Stimulated activated CD4-positive, alpha-beta T cell treated with anti-CD3 and anti-CD28 coated beads, Interleukin-15, amount 100 ng/mL, for 24 hours (primary cell): ENCODE measurements at places on chromosomes 5 and 9.

DNA sequence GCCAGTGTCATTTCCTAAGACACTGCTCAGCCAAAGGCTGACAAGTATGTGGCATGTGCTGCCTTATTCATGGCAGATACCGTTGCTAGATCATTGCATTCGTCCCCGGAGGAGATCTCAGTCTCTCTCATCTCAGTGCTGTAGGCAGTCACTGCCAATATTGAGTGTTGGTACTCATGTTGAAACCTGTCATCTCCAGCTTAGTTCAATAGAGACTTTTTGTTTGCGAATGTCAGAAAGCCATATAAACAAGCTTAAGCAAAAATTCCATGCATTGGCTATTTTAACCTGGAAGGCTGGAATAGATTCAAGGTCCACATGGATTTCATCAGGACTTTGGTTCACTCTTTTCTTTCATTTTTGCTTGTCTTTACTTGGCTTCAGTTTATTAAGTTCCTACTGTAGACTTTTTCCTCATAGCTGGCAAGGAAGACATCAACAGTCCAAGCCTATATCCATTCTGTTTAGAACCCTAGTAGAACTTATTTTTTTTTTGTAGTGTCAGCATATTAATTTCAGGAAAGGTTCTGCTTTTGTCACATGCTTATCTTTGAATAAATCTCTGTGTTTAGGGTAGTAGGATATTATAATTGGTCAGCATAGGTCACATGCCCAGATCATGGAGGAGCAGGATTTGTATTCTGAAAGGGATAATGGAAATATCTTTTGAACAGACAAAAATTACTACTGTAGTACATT is 66.8 kb downstream of the FCHO2 start:
- no peak for DNase-seq

- peak; percentile 34 for DNase-seq
Measured at GRCh38 chr5:172837640-172838039, 3.6 kb downstream of the ERGIC1 start.

DNA sequence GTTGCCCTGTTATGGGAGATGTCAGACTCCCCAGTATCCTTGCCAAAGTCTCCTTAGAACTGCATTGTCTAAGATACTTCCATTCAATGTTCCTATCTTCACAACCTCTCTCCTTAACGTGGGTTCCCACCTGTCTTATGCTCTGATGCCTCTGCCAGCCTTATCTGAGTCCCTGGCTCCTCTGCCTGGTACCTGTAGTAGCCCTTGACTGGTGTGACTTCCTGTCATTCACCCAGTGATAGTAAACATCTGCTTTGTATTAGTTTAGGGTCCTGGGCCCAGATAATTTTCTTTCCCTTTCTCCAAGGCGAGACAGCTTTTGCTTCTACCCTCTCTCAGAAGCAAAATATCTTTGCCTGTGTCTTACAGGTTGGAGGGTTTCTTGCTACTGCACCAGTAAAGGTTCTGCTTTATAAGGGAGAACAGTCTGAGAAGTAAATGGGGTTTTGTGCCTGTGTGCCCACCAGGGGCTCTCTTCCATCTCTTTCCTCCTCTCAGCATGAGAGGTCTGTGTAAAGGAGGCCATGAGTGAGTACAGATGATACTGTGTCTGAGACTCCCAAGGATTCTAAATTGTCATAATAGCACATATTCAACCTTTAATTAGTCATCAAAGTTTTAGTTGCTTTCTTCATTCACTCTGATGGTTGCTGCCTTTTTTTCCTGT is 220.8 kb downstream of the PRR16 start:
- no peak for DNase-seq

GRCh38 chr5:150000990-150001659 is 586 bp downstream of the HMGXB3 start:
- DNase-seq = peak; percentile 59

DNA sequence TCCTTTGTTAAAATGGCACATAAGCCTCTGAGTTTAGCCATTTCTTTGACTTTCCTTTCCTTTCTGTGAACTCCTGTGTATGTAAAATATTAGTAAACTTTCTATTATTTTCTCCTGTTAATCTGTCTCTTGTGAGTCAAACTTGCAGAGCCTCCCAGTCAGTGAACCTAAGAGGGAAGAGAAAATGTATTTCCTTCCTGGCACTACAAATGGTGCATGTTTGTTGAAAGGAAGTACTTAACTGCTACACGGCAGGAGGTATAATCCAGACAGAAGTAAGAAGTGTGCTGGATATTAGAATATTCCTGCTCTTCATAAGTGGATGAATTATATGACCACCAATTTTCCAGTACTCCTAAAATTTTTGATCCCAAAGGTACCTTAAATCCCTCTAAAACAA is 23.0 kb downstream of the CTSL start:
- no peak for DNase-seq

- no peak for DNase-seq
Measured at GRCh38 chr9:132062806-132063205, 16.9 kb downstream of the MED27 start.

- no peak for DNase-seq
Measured at GRCh38 chr9:79256691-79257213, 315.0 kb upstream of the TLE4 start.

DNA sequence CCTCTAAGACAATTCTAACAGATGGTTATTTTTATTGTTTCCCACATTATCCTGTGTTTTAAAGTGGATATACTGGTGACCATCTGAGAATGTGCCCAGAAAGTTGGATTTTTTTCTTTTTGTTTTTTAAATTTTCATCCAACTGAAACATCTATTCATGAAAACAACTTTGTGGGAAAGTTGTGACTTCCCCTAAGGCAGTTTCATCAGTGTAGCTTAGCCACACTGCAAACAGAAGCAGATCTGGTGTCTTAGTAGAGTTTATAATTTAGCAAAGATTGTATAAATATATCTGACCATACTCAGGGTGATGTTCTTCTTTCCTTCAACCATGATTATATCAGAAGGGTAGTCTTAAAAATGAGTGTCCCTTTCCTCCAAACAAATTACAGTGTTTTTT is 1241.3 kb downstream of the MAT2B start:
- DNase-seq = no peak

DNA sequence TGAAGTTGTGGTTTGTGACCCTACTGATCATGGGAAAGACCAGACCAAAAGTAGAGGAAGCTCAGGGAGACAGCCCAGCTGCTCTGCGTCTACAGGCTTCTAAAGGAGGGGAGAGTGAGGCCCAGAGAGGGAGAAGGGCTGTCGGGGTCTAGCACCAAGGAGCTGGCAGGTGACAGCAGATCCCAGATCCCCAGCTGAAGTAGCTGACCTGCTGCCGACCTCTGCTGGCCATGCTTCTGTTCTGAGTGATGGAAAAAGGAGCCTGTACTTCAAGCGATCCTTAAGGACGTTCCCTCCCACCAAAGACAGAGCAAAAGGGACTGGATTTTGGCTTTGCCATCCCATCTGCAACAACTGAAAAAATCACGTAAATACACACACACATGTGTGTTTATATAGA is 22.7 kb upstream of the QSOX2 start:
- DNase-seq = no peak

DNA sequence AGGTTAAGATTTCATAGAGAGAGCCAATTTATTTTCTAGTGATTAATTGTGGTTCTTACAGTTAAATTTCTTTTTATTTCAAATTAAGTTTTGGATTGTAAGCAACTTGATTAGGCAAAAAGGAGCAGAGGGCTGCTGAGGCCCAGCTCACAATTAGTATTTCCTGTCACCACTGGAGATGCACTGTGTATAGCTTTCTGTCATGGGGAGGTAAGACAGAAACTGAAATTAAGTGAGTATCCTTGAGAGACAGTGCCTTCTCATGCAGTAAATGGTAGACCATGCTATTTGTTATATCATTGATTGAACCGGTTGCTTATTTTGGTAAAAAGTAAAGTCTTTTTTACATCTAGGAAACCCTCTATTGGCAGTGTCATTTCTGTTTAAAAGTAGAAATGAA is 190.7 kb downstream of the CCDC171 start:
- no peak for DNase-seq

DNA sequence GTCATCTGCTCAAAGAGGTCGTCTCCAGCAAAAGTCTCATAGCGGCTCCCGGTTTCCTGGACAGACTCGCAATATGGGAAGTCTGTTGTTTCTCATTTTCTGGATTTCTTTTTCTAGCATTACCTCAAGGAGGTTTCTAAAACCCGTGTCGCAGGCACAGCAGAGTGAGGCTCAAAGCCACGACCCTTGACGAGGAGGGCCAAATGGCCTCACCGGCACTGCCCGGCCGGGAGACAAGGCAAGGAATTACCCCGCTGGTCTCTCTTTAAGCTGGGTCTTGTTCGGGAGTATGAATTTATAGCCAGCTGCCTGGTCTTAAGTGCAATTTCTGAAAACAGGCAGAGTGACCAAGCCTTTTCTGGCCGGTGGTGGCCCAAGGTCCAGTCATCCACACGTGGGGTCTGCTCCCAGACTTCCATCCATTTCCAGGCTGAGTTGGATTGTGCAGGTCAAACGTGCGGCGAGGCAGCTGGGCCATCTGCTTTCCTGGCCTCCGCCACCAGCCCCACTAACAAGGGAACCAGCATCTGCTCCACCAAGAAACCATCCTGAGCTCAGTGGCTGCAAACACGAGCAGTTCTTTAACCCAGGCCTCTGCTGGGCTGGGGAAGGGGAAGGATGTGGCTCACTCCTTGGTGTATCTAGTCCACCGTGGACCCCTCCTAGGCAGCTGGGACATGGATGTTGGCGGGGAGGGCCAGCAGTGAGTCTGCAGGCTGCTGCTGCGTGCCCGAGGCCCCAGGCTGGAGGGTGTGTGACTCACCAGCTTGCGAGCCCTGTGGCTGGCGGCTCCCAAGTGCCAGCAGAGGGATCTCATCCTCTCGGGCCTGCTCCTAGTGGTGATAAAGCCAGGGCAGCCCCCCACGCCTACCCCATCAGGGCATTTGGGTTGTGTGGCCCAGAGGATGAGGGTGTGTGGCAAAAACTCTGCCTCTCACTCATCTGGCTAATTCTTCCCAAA is 55.6 kb upstream of the COL5A1 start:
- no peak for DNase-seq

GRCh38 chr5:38451074-38451725 is 105.2 kb downstream of the LIFR start:
- no peak for DNase-seq

DNA sequence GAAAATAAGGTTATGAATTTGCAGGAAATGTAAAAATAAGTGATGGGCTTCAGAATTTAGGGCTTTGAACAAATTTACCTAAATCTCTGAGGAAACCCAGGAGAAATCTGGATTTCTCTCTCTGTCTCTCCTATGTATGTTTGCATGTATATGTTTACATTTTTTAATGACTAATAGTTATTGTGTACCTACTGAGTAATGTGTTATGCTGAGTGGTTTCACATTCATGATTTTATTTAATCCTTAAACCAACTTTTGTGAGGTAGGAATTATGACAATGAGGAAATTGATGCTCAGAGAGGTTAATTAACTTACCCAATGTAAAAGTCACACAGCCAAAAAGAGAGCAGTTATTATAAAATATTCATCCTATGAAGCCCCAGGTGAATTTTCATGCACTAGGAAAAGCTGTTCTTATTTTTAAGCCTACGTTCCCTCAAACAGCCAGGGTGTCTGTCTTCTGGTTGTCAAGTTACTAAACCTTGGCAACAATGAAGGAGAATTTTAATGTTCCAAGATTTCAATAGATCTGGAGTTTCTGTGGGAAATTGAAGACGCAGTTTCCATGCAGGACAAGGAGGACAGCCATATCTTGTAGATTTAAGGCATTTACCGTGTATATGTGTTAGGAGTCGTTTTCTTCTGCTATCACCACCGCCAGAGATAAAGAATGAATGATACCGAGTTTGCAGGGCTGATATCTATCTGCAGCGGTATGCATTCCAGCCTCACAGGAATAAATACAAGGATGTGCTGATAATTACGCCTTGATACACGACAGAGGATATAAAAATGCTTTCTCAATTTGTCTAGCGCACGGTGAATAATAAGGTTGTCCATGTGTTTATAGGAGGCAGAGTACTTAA is 484.8 kb downstream of the ZSWIM6 start:
- no peak for DNase-seq

DNA sequence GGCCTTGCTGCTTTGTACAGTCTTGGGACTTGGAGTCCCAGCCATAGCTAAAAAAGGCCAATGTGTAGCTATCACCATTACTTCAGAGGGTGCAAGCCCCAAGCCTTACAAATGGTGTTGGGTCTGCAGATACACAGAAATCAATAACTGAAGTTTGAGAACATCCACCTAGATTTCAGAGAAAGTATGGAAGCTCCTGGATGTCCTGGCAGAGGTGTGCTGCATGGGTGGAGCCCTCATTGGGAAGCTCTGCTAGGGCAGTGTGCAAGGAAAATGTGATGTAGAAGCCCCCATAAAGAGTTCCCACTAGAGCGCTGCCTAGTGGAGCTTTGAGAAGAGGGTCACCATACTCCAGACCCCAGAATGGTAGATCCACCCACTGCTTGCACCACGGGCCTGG is 626.7 kb upstream of the COX7C start:
- DNase-seq = no peak

- no peak for DNase-seq
Measured at GRCh38 chr5:131622633-131623032, 12.4 kb downstream of the RAPGEF6 start.

GRCh38 chr5:31983851-31984250 is 190.3 kb downstream of the GOLPH3 start:
- DNase-seq = no peak

DNA sequence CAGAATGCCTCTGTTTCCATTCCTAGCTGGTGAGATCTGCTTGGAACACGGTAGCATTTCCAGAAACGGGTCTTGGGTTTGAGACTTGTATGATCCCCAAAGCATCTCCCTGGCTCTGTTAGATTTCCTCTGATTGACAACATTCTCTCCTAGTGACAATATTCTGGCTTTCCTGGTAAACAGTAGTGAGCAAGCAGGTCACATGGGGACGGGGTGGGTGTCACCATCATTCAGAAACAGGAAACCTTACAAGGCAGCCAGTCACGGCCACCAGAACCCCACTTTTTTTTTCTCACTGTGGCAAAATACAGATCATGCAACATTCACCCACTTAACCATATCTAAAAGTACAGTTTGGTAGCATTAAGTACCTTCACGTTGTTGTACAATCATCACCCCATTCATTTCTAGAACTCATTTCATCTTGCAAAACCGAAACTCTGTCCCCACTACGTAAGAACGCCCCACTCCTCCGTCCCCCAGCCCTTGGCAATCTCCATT is 90.1 kb upstream of the LMX1B start:
- DNase-seq = peak; percentile 60

GRCh38 chr9:120161776-120162175 is 418.2 kb downstream of the CDK5RAP2 start:
- no peak for DNase-seq

- DNase-seq = peak; percentile 50
Measured at GRCh38 chr5:117454716-117455212, 880.1 kb upstream of the SEMA6A start.

DNA sequence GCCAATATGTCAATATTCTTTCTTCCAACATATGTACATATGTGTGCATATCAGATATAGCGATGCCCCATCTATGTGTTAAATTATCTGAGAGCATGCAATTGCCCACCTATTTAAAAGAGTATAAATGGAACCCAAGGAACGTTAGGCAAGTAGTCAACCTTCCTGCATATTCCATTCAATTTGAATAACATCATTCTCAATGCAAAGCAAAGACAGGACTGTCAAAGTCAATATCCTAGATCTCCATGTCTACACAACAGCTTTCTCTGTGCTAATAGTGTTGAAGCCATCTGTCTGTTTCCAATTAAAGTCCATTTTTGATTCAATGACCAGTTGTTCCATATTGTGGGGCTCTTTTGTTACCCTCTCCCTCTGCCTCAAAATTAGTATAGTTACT is 85.3 kb upstream of the COX7C start:
- no peak for DNase-seq

- DNase-seq = no peak
Measured at GRCh38 chr9:124032247-124032646, 20.7 kb downstream of the LHX2 start.
